NCI-H1092 (cell line): ENCODE measurements at places on chromosomes 2 and 18.

DNA sequence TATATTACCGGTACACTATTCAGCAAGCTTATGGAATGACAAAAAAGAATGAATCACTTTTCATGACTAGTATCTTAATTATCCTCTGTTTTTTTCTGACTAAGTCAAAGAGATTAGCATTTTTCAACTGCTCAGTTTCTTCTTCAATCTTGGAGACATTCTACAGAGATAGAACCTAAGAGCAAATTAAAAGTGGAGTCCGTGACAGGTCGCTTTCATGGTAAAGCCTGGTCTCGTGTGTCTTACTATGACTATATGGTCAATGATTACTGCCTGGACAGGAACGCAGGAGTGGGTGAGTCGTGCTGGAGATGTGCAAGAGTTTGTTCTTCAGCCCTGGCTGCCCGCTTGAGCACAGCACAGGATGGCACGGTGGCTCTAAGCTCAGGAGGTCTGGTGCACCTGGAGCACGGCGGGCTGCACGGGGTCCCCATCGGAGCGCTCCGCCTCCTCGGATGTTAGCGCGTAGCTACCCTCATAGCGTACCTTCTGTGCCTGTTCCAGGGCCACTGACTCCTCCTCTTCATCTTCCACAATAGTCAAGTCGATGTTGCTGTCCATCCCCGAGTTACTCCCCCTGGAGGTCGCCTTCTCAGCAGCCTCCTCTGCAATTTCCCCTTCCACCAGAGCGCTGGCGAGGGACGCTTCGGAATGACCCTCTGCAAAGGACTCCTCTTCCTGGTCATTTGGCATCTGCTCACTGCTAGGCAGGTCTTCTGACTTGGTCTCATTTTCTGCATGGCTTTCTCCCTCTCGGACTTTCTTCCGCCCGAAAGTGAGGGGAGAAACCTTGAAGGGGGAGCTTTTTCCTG, 11.1 kb downstream of the CAVIN2 start:
- DNase-seq: no peak

DNA sequence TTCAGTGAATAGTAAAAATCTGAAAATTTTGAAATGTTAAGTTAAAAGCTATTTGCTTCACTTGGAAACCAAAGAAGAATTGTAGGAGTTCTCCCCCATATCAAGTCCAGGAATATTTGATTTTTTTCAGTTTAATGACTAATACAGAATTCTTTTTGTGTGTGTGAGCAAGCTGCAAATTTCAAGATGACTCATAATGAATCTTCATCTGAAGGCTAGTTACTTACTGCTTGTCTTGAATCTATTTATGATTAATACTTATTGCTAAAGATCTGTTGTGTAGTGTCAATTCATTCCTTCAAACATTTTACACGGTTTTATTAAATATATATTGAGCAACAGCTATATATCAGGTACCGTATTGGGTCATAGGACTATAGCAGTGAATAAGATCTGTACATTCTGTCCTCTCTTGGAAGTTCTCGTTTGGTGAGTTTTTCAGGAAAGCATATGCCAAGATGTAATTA, 47.8 kb upstream of the CAVIN2 start:
- no peak for DNase-seq

- DNase-seq: peak; percentile 73
These were observed 196.5 kb downstream of the SATB2 start for GRCh38 chr2:199261239-199261638.

GRCh38 chr18:33831424-33831823, 253.4 kb downstream of the ASXL3 start:
- DNase-seq: no peak

DNA sequence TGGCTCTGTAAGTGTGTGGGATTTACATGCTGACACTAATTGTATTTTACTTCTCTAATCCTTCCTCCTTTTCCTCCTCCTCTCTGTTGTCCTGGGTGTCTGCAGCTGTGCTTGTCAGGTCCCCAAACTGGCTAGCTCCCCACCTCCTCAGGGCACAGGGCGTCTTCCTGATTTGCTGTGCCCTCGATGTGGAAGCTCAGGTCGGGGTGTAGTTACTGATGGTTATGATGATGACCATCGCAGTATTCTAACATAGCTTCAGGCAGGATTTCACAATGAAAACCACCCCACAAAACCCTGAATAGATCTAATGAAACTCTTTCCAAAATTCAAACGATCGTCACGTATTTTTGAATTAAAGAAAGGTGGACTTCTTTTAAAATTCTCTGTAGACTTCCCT, 428.4 kb downstream of the TGIF1 start:
- DNase-seq: no peak

- peak; percentile 41 for DNase-seq
These were observed 234.6 kb downstream of the HAUS1 start for GRCh38 chr18:46338766-46339165.

DNA sequence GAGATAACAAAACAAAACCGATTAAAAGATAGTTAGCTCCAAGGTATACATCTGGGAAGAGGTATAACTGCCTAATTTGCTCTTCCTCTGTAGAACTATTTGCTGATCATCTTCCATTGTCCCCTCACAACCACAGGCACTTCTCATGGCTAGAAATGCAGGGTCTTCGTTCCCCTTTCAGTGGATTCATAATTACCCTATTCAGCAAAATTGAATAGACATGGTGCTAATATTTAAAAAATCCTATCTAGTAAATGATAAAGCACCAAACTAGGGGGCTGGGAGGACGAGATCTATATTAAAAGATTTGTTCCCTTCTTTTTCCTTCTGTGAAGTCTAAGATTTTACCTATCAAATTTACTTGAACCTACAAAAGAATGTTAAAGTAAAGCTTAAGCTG, 30.8 kb upstream of the ADAM17 start:
- no peak for DNase-seq

DNA sequence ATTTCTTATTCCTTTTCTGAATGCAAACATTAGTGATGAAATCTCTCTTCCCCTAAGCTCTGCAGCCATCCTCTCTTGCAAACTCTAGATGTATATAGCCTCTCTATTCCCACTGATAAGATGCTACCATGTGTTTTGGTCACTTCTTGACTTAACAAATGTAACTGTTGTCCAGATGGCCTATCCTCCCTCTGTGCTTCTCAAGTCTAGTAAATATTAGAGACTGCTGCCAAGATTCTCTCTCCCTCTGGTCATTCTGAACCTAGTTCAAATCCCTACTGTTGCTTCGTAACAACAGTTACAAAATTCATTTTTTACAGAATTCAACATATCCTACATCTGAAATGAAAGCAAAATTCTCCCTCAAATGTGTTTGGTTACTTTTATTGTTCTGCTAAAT, 156.6 kb downstream of the TXNL1 start:
- no peak for DNase-seq

DNA sequence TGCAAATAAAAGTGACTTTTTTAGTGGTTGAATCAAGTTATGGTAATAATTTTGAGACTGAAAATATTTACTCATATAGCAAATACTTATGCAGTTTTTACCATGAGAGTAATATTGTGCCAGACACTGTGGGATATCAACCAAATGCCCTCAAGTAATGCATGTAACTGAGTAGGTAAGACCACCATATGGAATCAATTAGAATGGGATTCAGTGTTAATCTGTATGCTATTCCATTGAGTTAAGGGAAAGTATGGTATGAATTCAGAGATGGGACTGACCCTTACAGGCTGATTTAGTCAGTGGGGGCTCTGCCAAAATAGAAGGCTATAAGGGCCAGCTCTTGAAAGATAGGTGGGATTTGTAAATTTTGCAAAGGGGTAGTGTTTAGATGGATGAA, 131.6 kb downstream of the CCDC85A start:
- DNase-seq: no peak

DNA sequence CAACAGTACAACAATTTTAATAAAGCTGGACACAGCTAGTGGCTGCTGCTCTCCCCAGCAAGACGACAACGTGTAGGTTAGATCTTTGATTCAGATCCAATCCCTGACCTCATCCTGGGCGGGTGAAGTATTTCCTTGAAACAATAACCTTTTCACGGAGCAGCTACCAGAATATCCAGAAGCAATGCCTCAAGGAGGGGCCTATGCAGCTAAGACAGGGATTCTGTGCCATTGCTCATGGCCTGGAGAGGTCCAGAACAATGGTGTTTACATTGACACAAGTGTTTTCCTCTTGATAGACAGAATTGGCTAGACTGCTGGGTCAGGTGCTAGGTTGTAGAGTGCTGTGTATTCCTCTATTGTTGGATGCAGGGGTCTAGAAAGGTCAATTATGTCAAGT, 520.1 kb downstream of the BCL11A start:
- no peak for DNase-seq

GRCh38 chr2:224690868-224691267, 25.3 kb downstream of the CCDC195 start:
- DNase-seq: no peak

- DNase-seq: no peak
These were observed 3.0 kb downstream of the MBD5 start for GRCh38 chr2:148023861-148024260.

GRCh38 chr2:45432406-45432805, 178.7 kb downstream of the SRBD1 start:
- no peak for DNase-seq

GRCh38 chr18:77127769-77128671, 4.6 kb downstream of the MBP start:
- DNase-seq: no peak

- DNase-seq: no peak
These were observed 1.4 kb upstream of the ZNF638 start for GRCh38 chr2:71330155-71330554.

- no peak for DNase-seq
These were observed 26.8 kb upstream of the SP3 start for GRCh38 chr2:173991856-173992588.

- DNase-seq: no peak
These were observed 226.1 kb upstream of the SH3BP4 start for GRCh38 chr2:234725528-234726264.

GRCh38 chr2:106667478-106668070, 180.4 kb downstream of the CD8B2 start:
- DNase-seq: no peak

DNA sequence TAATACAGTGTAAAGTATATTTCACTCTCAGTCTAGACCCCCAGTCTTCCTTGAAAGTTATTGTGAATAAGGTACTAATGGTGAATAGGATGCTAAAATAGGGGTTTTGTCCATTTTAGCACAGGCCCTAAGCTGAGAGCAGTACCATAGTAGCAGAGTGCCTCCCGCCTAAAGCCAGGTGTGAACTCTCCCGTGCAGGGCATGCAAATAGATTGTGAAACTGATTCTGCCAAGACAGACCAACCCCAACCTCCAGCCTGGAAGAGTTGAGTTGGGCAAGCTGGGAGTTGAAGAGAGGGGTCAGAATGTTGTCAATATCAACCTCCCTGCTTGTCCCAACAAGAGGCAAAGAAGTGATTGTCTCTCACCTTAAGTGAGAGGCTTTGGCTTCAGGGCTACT, 97.4 kb upstream of the CYRIA start:
- no peak for DNase-seq

- DNase-seq: no peak
These were observed 21.7 kb upstream of the NRP2 start for GRCh38 chr2:205660521-205661124.

DNA sequence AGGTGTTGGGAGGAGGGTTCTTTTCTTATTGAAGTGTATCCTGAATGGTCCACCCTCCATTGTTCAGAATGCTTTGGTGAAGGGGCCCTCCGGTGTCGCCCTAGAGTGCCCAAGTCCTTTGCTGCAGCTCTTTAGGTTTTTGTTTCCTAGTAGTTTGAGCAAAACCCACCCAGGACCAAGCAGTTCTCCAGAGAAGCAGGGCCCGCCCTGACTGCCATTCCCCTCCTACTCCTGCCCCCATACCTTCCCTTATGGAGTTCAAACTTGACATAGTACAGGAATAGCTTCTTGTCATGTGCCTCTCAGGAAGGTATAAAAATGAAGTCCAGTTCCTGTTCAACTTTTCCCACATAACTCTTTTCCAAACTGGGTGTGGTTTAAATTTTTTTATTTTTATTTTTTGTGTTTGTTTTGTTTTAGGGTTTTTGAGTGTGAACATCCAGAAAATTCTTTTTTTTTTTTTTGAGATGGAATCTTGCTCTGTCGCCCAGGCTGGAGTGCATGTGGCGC, 5.6 kb downstream of the MERTK start:
- no peak for DNase-seq

GRCh38 chr2:15711126-15711860, 119.6 kb downstream of the DDX1 start:
- no peak for DNase-seq

GRCh38 chr2:142841788-142842187, 35.7 kb upstream of the KYNU start:
- DNase-seq: no peak

GRCh38 chr2:120077896-120078295, 65.0 kb downstream of the EPB41L5 start:
- no peak for DNase-seq
